ENCODE measurements at places on chromosomes 11 and 22. TPM values are rescaled to one million over a fixed set of nuclear protein-coding genes. Genes with fewer than 3 reads are reported as not detected.

- DNase-seq = no peak
- no peak overlapping the region for H3K4me3 ChIP-seq
- H3K4me1 ChIP-seq = peaks cover 14% of the 10 kb centered on the region
- no peak overlapping the region for H3K27ac ChIP-seq
These were observed 123.6 kb downstream of the CCDC34 start for GRCh38 chr11:27239305-27239942.

DNA sequence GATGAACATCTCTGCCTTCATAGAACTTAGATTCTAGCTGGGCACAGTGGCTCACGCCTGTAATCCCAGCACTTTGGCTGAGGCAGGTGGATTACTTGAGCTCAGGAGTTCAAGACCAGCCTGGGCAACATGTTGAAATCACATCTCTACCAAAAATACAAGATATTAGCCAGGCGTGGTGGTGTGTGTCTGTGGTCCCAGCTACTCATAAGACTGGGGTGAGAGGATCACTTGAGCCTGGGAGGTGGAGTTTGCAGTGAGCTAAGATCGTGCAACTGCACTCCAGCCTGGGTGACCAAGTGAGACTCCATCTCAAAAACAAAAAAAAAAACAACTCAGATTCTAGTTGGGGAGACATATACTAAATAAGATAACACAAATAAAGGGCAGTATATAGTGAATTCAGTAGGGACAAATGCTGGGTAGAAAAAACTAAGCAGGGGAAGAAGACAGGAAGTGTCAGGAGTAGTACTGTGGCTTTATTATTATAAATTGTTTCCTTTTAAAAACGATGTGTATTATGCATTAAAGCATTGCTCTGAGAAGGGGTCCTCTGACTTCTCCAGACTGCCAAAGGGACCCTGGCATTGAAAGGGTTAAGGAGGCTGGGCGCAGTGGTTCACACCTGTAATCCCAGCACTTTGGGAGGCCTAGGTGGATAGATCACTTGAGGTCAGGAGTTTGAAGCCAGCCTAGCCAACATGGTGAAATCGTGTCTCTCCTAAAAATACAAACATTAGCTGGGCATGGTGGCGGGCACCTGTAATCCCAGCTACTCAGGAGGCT is 46.7 kb downstream of the PACS1 start:
- DNase-seq = no peak
- H3K27me3 ChIP-seq = no peaks in the 10 kb centered on the region
- no peak overlapping the region for H3K4me3 ChIP-seq

- no peak for DNase-seq
- no peaks in the 10 kb centered on the region for H3K27me3 ChIP-seq
- H3K4me1 ChIP-seq = peaks cover 20% of the 10 kb centered on the region
- H3K36me3 ChIP-seq = no peaks in the 10 kb centered on the region
- no peak overlapping the region for H3K27ac ChIP-seq
These were observed 46.5 kb upstream of the FIBIN start for GRCh38 chr11:26947379-26947844.

DNA sequence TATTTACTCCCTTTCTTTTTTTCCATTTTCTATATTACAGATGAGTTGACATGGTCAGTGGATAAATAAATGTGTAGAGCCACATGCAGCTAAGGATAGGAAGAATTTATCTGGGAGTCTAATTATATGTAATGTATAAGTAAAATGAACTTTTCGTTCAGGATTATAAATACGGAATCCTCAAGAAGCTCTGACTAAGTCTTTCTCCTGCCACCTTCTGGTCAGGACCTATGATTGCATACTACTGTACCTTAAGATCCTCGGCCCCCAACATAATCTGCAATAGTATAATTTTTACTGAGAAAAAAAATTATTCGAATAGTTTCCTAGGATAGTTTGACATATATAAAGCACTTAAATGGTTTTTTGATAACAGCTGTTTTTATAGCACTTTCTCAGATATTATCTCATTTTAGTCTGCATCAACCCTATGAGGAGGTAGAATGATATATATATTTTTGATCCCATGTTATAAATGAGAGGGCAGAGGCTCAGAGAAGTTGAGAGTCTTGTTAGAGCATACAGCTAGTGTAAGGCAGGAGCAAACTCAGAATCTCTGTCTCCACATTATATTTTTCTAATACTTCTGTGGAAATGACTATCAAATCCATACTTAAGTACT is 36.1 kb downstream of the CCDC90B start:
- no peak overlapping the region for H3K4me3 ChIP-seq
- no peaks in the 10 kb centered on the region for H3K4me1 ChIP-seq
- H3K36me3 ChIP-seq = no peaks in the 10 kb centered on the region
- no peaks in the 10 kb centered on the region for H3K27me3 ChIP-seq
- no peak overlapping the region for H3K27ac ChIP-seq

DNA sequence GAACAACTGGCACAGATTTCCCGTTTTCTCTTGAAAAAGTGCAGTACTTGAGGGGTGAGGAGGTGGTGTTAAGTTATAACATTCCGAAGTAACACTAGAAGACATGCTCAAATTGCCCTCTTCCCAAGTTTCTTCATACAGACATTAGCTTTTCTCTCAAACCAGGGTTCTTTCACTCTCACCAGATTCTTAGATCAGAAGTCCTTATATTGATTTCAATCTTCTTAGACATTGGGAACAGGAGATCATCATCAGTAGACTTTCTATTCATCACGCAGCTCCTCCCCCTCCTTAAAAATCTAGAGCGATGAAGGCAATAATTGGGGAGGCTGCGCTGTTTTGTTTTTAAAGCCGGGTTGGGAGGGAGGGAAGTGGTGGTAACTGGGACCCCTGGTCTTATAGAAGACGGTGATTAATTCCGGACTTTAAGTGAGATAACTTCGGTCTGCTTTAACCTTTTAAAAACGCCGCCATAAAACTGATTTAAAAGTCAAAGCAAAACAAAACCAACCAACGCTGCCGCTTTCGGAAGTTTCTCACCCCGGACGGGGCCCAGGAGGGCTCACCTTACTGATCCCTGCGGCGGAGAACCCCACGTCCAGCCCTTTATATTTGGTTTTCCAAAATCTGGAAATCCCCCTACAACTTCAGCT is 665 bp downstream of the USP28 start:
- H3K27ac ChIP-seq = peak overlapping the region; percentile 89
- peaks cover 37% of the 10 kb centered on the region for H3K36me3 ChIP-seq
- H3K4me3 ChIP-seq = peak overlapping the region; percentile 89
- peaks cover 56% of the 10 kb centered on the region for H3K4me1 ChIP-seq

- no peak overlapping the region for H3K27ac ChIP-seq
- H3K27me3 ChIP-seq = 0 out of 2 replicates have a peak, but pooled peaks cover 4% of the 10 kb centered on the region
- H3K4me3 ChIP-seq = no peak overlapping the region
- peaks cover 3% of the 10 kb centered on the region for H3K4me1 ChIP-seq
- no peak for DNase-seq
These were observed 1.5 kb downstream of the FADS3 start for GRCh38 chr11:61889831-61890230.

DNA sequence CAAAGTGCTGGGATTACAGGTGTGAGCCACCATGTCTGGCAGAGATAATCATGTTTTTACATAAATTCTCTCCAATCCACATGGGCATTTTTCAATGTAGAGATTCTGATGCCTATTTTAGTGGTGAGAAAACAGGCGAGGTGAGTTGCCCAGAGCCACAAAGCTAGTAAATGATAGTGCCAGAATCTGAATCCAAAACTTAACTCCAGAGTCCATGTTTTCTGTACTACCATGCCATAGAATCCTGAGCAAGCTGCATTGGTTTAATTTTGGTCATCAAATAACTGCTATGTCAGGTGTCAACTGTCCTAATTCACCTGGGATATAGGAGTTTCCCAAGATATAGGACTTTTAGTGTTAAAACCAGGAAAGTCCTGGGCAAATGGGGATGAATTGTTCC is 13.6 kb downstream of the NEFH start:
- no peaks in the 10 kb centered on the region for H3K27me3 ChIP-seq
- H3K27ac ChIP-seq = no peak overlapping the region
- H3K4me3 ChIP-seq = no peak overlapping the region
- no peaks in the 10 kb centered on the region for H3K4me1 ChIP-seq

Gene KDELR3
- total RNA-seq = 5.7 TPM

Gene OR2AT4
- not detected for total RNA-seq

Gene TMEM191B
- total RNA-seq = 2.7 TPM

Gene FGF4
- total RNA-seq = 3.3 TPM
